ENCODE measurements at places on chromosomes 3 and 15. TPM values are rescaled to one million over a fixed set of nuclear protein-coding genes. Genes with fewer than 3 reads are reported as not detected.

Gene UCN2
- total RNA-seq, result not detected

Gene CFAP100
- total RNA-seq, result not detected

Gene MAP6D1
- 2.1 TPM for total RNA-seq

Gene GOLGA6L7
- not detected for total RNA-seq

Gene SYNM
- total RNA-seq, result 2.0 TPM

Gene ABHD17C
- total RNA-seq, result 4.7 TPM

Gene GOLGA8M
- 1.5 TPM for total RNA-seq

DNA sequence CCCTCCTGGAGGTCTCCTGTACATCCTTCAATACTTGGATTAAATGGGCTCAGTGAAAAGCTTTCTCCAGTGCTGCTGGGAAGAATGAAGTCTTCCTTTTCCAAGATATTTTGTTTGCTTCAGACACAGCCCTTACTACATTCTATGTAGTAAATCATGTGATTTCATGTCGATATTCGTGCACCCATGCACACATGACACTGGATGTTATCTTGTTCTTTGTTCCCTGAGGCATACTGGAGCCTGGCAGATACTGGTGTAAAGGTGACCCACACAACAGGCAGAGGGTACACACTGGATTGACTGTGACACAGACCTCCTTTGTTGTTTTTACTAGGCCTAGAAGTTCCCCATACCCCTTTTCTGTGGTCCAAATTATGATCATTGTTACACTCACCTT is 40.3 kb upstream of the ATP2C1 start:
- H3K27ac ChIP-seq, result no peak overlapping the region
- no peak for DNase-seq
- H3K4me3 ChIP-seq, result no peak overlapping the region
- peaks cover 50% of the 10 kb centered on the region for H3K4me1 ChIP-seq
- peaks cover 6% of the 10 kb centered on the region for H3K36me3 ChIP-seq

- H3K27ac ChIP-seq, result no peak overlapping the region
- no peaks in the 10 kb centered on the region for H3K4me1 ChIP-seq
- H3K36me3 ChIP-seq, result no peaks in the 10 kb centered on the region
Observed at GRCh38 chr3:65971293-65972252, 67.1 kb downstream of the MAGI1 start.

- H3K4me3 ChIP-seq, result no peak overlapping the region
- no peak for DNase-seq
- H3K27ac ChIP-seq, result no peak overlapping the region
- H3K4me1 ChIP-seq, result peaks cover 60% of the 10 kb centered on the region
Observed at GRCh38 chr3:15264486-15264885, 58.4 kb downstream of the CAPN7 start.

GRCh38 chr3:158970006-158970405 is 168.2 kb downstream of the MFSD1 start:
- DNase-seq, result no peak
- no peak overlapping the region for H3K27ac ChIP-seq
- H3K27me3 ChIP-seq, result peaks cover 5% of the 10 kb centered on the region
- H3K36me3 ChIP-seq, result no peaks in the 10 kb centered on the region
- no peaks in the 10 kb centered on the region for H3K4me1 ChIP-seq
- no peak overlapping the region for H3K4me3 ChIP-seq

DNA sequence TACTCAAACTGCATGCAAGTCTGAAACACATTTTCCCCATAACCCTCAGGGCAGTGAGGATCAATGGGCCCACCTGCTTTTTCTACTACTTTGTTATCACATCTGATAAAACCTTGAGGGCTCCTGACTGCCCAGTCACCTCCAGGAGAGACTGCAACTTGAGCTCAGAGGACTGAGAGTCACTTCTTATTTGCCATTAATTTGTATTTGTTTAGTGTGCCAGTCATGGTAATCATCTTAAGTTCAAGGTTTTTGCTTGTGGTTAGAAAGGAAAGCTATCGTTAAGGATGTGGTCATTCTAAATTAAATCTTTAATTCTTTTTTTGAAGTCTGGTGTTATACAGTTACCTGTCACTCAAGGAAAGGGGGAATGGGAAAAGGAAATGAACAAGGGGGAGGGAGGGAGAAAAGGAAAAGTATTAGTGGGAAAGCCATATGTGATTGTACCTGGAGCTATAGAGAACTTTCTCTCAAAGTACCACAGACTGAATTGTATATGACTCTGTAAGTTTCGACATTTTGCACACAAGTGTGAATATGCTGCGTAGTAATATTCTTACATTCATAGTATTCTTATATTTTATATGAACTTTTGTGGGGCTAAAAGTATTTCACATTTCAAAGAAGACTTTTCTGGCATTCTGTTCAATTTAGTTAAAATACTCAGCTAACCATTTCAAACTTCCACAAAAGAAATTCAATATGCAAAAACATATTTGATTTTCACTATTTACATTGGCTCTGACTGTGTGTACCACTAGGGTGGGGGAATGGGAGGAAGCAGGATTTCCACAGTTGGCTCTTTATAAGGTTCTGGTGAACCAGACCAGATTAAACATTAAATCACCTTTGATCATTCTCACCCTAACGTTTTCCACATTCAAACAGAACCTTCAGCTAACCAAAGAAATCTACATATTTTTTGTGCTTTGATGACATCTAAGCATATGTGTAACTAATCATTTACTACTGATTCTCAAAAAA is 166.5 kb upstream of the ATP11B start:
- H3K36me3 ChIP-seq, result no peaks in the 10 kb centered on the region
- no peaks in the 10 kb centered on the region for H3K4me1 ChIP-seq
- DNase-seq, result no peak
- H3K27me3 ChIP-seq, result peaks cover 9% of the 10 kb centered on the region
- H3K4me3 ChIP-seq, result no peak overlapping the region

- peak overlapping the region; percentile 89 for H3K27ac ChIP-seq
- no peaks in the 10 kb centered on the region for H3K27me3 ChIP-seq
- peak; percentile 68 for DNase-seq
Observed at GRCh38 chr15:101242160-101242998, 9.5 kb downstream of the CHSY1 start.

DNA sequence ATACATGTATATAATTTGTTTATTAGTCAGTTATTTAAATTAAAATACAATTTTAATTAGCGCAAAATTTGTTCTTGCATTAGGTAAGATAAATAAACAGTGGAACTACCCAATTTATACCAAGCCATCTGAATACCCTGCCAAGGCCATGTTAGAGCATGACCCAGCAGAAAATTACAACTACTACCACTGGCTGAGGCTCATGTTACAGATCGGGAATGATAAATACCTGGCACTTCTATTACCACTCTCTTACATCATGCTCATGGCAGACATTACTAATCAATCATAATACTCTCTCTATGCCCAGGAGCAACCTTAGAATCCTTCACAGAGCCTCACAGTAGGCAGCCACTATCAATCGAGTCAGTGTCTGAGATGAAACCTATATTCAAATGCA is 21.2 kb upstream of the LMOD3 start:
- no peak overlapping the region for H3K27ac ChIP-seq
- no peaks in the 10 kb centered on the region for H3K4me1 ChIP-seq
- no peak overlapping the region for H3K4me3 ChIP-seq
- DNase-seq, result no peak
- peaks cover 26% of the 10 kb centered on the region for H3K27me3 ChIP-seq
- no peaks in the 10 kb centered on the region for H3K36me3 ChIP-seq

DNA sequence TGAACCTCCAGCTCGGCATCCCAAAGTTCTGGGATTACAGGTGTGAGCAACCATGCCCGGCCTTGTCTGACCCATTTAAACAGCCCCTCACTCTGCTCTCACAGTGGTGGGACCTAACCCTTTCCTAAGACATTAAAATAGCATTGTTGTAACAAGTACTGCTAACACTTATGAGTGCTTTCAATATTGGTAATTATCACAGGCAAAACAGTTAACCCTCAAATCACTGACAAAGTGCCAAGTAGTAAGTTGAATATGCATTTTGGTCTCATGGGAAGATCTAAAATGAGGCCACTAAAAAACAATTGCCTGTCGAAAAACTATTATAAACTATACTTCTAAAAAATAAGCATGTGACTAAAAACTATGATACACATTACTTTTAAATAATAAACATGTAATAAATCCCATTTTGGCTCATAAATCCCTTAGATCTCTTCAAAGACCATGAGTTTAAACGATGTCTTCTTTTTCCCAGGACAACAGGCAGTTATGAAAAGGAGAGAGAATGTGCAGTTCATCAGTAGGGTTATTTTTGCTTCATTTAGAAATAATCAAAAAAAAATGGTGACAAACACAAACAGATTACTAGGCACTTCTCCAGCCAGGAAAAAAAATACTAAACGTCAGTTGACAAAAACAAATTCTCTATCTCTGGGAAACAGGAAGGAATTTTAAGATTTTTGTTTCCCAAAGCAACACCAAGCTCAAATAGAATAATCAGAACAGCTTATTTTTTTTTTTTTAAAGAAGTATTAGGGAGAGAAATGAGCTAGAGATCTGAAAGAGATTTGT is 95.4 kb downstream of the RFTN1 start:
- no peak for DNase-seq
- peaks cover 19% of the 10 kb centered on the region for H3K36me3 ChIP-seq
- H3K27me3 ChIP-seq, result no peaks in the 10 kb centered on the region
- H3K4me1 ChIP-seq, result peaks cover 33% of the 10 kb centered on the region

GRCh38 chr3:143951351-143951971 is 20.2 kb upstream of the DIPK2A start:
- no peak overlapping the region for H3K27ac ChIP-seq
- no peak overlapping the region for H3K4me3 ChIP-seq
- DNase-seq, result no peak
- no peaks in the 10 kb centered on the region for H3K4me1 ChIP-seq
- H3K27me3 ChIP-seq, result peaks cover 25% of the 10 kb centered on the region

DNA sequence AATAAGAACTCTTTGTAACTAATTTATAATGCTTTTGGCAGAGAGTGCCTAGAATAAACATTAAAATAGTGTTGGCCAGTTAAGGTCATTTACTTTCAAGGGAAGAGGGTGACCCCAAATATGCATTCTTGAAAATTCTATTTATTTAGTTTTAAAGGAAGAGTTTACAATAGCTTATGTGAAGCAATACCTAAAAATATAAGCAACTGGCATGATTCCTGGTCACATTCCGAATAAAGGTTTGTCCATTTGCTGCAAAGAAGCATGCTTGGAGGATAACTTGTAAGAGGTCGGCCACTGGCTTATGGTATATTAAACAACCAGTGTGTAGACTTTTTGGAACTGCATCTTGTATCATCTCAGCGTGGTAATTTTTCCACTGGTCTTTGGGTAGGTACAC is 10.2 kb downstream of the MITF start:
- no peak for DNase-seq
- peaks cover 2% of the 10 kb centered on the region for H3K27me3 ChIP-seq
- no peaks in the 10 kb centered on the region for H3K4me1 ChIP-seq
- no peak overlapping the region for H3K27ac ChIP-seq
- no peaks in the 10 kb centered on the region for H3K36me3 ChIP-seq
- no peak overlapping the region for H3K4me3 ChIP-seq

DNA sequence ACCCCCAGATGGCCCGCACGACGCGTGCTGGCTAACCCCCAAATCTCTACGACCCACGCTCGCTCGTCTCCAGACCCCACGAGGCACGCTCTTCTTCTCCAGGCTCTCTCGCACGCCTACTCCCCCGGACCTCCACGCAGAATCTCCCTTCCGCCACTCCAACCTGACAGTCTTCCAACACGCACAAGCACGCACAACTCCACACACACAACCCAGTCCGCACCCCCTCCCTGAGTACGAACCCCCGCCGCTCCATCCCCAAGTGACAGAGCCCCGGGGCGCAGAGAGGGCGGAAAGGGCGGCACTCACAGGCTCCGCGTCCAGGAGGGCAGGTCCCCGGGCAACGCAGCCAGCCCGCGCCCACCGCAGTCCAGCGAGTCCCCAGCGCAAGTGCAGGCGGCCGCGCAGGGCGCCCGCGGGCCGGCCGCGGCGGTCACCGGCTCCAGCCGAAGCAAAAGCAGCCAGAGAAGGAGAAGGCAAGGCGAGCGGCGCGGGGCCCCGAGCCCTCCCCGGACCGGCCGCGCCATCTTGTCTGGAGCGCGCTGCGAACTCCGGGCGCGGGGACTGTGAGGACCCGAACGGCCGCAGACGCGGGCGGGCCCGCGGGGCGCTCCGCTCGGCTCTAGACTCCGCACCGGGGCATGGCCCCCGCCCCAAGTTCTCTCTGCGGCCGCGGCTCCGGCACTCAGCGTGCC is 794 bp downstream of the LRIG1 start:
- H3K4me1 ChIP-seq, result peaks cover 79% of the 10 kb centered on the region
- peak; percentile 37 for DNase-seq
- H3K4me3 ChIP-seq, result peak overlapping the region; percentile 99
- peak overlapping the region; percentile 89 for H3K27ac ChIP-seq

- H3K27me3 ChIP-seq, result no peaks in the 10 kb centered on the region
- no peak overlapping the region for H3K4me3 ChIP-seq
- H3K36me3 ChIP-seq, result no peaks in the 10 kb centered on the region
- no peak for DNase-seq
- H3K27ac ChIP-seq, result no peak overlapping the region
Observed at GRCh38 chr3:48565591-48566400, 2.2 kb upstream of the UCN2 start.

DNA sequence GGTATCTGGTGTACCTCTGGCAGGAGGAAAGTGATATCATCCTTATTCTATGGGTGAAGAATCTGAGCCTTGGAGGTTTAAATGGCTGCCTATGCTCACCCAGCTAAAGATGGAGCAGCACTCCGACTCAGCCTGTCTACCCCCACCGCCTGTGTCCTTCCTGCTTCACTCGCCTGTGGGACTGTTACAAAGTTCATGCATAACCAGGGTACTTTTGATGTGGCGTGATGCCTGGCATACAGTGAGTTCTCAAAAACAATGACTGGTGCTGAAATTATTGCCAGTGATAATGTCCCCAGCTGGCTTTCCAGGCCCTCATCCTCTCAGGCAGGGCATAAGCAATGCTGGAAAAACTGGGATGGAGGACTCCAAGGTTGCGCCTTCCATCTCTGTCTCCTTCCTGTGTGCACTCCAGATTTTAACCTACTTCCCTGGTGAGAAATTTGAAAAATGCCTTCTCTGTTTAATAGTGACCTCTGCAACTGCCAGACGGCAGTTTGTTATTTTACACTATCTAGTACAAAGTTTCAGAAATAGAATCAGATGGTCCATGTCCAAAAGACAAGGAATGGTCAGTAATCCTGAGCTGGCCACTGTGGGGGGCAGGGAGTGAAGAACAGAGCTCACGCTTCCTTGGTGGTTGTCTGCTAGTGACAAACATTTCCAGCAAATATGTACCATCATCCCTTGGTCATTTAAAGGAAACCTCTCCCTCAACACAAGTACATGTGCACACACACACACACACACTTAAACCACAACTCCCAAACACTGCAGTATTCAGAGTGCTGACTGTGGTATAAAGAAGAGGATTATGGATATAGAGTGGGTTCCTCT is 86.5 kb upstream of the NMNAT3 start:
- H3K36me3 ChIP-seq, result no peaks in the 10 kb centered on the region
- H3K4me3 ChIP-seq, result no peak overlapping the region
- peaks cover 3% of the 10 kb centered on the region for H3K27me3 ChIP-seq
- no peak for DNase-seq
- H3K27ac ChIP-seq, result no peak overlapping the region

- H3K4me1 ChIP-seq, result no peaks in the 10 kb centered on the region
- H3K36me3 ChIP-seq, result no peaks in the 10 kb centered on the region
- H3K4me3 ChIP-seq, result no peak overlapping the region
Observed at GRCh38 chr3:118400886-118401285, 633.8 kb downstream of the IGSF11 start.
